ENCODE measurements at places on chromosomes 6 and 20.

- no peak for DNase-seq
Observed at GRCh38 chr6:100538086-100538485, 73.4 kb upstream of the SIM1 start.

- DNase-seq: no peak
Observed at GRCh38 chr6:118476551-118476950, 71.5 kb upstream of the PLN start.

GRCh38 chr6:39037707-39038106, 10.9 kb upstream of the GLP1R start:
- DNase-seq: no peak

GRCh38 chr20:62010551-62011402, 54.9 kb downstream of the TAF4 start:
- peak; percentile 87 for DNase-seq

DNA sequence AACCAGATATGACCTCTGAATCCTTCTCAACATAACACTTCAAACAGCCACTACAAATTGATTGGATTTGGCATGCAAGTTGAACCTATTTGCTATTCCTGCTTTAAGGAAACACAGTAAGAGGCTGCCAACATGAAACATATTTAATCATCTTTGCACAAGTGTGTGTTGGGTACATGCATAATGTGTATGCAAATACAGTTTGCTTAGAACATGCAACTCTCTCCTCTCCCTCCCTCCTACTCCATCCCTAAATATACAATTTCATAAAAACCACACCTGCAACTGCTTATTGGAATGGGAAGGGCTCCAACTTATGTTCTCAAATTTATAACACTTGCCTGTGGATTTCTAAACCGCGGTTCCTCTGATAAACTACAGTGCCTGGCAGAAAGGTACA, 71.5 kb downstream of the CD83 start:
- no peak for DNase-seq

DNA sequence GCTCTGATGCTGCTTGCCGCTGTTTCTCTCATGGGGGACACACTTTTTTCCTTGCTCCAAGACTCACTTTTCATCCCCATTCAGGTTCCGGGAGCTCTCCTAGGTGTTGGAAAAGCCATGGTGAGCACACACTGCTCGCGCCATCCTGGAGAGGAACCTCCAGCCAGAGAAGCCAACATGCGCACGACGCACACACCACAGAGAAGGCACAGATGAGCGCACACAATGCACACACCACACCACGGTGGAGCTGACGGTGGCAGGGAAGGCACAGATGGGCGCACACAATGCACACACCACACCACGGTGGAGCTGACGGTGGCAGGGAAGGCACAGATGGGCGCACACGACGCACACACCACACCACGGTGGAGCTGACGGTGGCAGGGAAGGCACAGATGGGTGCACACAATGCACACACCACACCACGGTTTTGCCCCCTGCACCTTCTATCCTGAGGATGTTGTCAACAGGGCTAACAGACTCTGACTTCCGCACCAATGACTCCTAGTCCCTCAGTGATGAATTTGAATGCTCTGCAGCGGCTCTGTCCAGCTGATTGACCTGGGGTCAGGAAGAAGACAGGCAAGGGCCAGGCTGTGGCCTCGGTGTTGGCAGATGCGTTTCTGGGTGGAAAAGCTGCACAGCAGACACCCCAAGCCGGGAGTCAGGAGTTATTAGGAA, 154.7 kb downstream of the ERMARD start:
- DNase-seq: no peak

- no peak for DNase-seq
Observed at GRCh38 chr6:31465185-31465536, 32.8 kb upstream of the MICB start.

- DNase-seq: no peak
Observed at GRCh38 chr6:48733581-48733980, 622.6 kb upstream of the PTCHD4 start.

GRCh38 chr6:53165293-53165692, 16.7 kb upstream of the GCM1 start:
- DNase-seq: no peak

GRCh38 chr6:157020398-157020797, 243.2 kb downstream of the ARID1B start:
- DNase-seq: peak; percentile 44

GRCh38 chr6:168369786-168370185, 50.2 kb upstream of the DACT2 start:
- no peak for DNase-seq

DNA sequence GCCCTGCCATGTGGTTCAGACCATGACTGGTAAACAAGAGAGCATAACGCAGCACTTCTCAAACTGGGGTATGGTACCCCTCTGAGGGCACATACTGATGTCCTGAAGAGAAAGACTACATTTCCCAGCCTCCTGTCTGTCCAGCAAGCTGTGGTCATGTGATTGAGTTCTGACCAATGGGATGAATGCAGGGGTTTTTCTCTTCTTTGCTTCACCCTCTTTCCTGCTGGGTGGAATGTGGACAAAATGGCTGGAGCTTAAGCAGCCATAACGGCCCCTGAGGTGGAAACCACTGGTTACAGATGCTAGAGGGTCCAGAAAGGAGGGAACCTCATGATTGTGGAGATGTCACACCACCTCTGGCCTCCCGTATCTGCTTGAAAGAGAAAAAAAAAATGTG, 19.4 kb upstream of the KCNB1 start:
- no peak for DNase-seq

GRCh38 chr6:2221726-2222274, 23.6 kb downstream of the GMDS start:
- DNase-seq: peak; percentile 64

- no peak for DNase-seq
Observed at GRCh38 chr6:111573892-111574797, 31.5 kb downstream of the TRAF3IP2 start.

DNA sequence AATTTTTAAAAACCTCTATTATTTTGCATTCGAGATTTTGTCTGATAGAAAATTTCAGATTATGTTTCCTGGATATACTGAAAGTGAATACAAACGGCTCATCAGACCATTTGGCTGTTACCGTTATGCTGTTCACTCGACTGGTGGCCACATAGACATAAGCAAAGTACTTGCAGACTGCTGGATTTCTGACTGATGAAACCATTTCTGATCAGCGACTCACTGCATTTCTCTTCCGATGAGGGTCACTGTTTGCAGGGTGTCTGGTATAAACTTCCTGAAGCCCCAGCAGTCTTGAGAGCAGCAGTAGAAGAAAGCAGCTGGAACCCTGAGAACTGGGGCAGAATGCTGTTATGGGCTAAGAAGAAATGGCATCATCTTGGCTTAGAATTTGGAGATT, 17.7 kb downstream of the SNX9 start:
- no peak for DNase-seq

DNA sequence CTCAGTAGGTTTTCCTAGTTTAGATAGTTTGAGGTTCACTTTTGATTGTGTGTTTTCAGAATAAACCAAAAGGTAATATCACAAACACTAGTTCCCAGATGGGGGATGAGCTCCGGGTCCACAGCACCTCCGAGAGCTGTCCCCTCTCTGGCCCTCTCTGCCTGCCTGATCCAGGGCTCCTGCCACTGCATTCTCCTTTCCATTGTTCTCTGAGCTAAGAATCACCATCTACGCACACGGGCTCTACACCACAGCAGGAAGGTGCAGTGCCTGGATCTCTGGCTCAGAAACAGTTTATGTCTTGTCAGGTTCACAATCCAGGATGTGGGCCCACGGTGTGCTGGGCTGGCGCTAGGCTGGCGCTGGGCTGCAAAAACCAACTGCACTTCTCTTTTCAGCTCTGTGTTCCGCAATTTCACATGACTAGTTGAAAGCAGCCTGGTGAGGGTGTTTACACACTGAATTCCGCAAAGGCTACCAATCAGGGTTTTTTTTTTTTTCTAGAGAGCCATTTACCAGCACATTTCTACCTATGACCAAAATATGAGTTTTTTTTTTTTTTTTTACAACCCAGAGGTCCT, 167.5 kb downstream of the SOD2 start:
- DNase-seq: no peak

GRCh38 chr6:134375220-134375580, 57.3 kb upstream of the SGK1 start:
- no peak for DNase-seq

- DNase-seq: no peak
Observed at GRCh38 chr20:51187261-51187660, 164.4 kb upstream of the KCNG1 start.

GRCh38 chr20:25459111-25459830, 51.8 kb downstream of the GINS1 start:
- no peak for DNase-seq

GRCh38 chr6:83442752-83443151, 11.9 kb upstream of the ME1 start:
- no peak for DNase-seq

- DNase-seq: no peak
Observed at GRCh38 chr6:74578339-74578738, 627.5 kb downstream of the COL12A1 start.

DNA sequence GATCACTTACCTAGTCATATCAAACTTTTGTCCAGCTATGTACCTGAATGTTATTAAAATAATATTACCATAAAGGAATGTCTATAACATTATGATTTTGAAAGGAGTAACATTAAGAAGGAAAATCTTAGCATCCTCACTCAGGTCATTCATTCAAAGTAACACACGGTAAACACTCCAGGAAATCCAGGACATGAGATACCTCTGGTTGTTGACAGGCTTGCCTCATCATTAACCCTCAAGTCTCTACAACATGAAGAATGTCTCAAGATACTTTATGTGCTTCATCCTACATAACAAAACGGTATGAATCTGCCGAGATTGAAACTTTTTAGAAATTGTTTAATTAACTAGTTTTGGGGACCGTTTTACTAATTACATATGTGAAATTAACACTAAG, 690 bp upstream of the FILIP1 start:
- DNase-seq: no peak

GRCh38 chr6:116556065-116556464, 2.5 kb downstream of the CALHM4 start:
- no peak for DNase-seq

GRCh38 chr6:113857556-113858479, 673 bp downstream of the MARCKS start:
- peak; percentile 57 for DNase-seq

- no peak for DNase-seq
Observed at GRCh38 chr6:156413154-156413553, 364.0 kb upstream of the ARID1B start.

GRCh38 chr20:52150440-52151258, 40.9 kb downstream of the ZFP64 start:
- DNase-seq: peak; percentile 75

DNA sequence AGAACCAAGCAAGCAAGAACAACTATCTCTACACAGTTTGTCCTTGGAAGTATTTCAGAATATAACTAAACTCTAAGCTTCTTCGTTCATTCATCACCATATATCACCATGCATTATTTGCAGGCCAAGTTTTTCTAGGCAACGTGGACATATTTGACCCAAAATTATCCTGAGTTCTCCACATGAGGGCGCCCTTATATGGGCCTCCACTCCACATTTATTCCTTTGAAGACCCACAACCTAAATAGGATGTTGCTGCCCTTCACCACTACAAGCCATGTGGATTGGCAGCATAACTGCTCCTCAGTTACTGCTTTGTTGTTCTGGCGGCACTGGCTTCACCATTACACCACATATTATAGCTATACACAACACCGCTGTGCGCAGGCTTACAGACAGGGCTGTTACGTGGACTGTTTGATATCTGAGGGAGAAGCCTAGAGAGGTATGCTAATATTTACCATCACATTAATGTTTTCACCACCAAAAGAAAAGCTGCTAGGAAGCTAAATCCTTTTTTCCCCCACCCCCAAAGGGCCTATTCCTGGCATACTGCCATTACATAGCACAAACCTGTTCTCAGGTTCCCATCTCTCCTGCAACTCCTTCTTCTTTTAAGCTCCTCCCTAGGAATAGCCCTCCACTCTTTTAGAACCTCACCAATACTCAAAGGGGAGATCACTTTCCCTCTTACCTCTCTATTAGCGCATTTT, 411.7 kb downstream of the C6orf118 start:
- no peak for DNase-seq

DNA sequence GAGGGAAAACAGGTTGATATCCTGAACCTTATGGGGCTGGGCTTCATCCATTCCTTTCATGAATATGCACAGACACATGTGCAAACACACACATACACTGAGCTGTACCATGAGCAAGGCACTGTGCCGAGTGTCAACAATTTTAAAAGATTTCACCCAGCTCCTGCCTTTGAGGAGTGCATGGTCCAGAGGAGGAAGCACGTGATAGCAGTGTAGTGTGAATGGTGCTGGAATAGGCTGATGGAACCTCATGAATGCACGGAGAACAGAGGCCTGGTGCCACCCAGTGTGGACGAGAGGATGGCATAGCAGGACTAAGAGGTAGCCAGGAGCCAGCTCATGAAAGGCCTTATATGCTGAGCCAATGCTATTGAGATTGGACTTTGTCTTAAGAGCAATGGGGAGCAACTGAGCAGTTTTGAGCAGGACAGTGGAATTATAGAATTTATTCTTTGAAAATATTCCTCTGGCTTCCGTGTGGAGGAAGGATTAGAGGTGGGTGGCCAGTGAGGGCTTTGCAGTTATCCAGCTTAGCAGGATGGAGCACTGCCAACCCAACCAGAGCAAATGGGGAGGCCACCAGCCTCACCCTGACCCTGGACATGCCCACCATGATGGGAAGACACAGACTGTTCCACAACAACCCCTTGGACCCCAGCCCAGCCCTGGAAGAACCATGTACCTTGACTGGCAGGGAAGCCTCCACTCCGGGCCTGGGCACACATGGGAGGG, 84.4 kb downstream of the UNC5CL start:
- no peak for DNase-seq

DNA sequence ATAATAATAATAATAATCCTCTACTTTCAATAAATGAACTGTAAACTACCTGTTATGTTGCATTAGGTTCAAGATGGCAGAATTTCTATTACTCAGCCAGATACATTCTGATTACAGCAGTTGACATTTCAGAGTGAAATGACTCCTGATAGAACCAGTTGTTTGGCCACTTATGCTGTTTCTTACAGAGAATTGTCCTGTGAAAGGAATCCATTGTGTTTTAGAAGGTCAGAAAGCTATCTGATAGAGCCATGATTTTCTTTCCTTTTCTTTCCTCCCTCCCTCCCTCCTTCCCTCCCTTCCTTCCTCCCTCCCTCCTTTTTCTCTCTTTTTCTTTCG, 16.6 kb downstream of the GJA10 start:
- no peak for DNase-seq

DNA sequence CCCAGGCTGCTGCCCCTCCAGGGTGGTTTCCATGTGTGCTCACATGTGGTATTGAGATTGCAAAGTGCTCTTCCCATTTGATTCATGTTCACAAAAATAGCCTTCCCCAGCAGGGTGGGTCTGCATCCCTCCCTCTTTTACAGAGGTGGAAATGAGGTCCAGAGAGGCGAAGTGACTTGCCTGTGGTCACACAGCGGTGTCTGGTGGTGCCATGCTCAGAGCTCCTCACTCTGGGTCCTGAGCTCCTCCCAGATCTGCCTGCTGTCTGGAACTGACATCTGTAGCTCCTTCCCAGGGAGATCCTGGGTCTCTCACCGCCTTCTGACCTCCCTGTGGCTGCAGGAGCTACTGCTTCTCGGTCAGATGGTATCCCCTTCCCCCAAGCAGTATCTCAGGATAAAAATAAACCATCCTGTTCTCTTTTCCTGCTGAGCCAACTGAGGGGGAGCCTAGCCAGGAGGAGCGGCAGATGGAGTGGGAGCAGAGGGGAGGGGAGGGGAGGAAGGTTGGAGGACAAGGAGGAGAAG, 11.9 kb downstream of the CD40 start:
- DNase-seq: no peak
